ENCODE measurements at places on chromosomes 3 and 15.
A peak's percentile ranks its signal among the peaks of the same experiment; 100 is the strongest.

- peak; percentile 37 for DNase-seq
Measured at GRCh38 chr15:70100474-70101341, 3.0 kb upstream of the TLE3 start.

DNA sequence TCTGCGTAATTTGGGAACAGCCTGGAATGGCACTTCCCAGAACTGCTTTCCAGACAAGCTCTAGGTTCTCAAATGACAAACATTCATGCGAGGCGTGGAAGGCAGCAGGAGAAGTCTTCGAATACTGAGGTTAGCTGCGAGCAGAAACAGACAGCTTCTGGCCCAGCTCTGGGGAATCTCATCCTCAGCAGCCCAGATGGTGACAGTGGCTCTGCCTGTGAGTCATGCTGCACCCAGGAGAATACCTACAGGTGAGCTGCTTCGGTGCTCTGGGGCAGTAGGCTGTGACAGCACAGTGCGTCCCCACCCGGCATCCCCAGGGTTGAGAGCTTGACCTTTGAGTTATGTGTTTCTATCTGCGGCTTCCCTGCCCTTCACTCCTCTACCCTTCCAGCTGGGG is 258.6 kb downstream of the KLF13 start:
- no peak for DNase-seq

GRCh38 chr15:58506783-58507668 is 75.2 kb downstream of the LIPC start:
- no peak for DNase-seq

- DNase-seq: peak; percentile 32
Measured at GRCh38 chr3:46496746-46497555, 825 bp upstream of the RTP3 start.

DNA sequence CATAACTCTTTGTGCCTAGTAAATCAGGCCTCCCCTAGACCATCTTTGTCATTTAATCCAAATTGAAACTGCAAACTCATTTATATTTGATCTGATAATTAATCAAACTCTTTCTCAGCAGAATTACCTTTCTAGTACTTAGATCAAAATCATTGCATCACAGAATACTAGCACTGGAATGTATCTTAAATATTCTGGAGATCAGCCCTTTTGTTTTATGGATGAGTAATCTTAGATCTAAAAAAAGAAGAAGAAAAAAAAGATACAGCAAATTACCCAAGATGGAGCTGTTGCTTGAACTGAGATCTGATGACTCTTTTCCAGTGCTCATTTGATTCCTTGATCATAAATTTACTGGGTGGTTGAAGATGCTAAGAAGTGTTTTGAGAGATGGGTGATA is 47.9 kb downstream of the NAALADL2 start:
- no peak for DNase-seq

GRCh38 chr3:179450261-179450701 is 989 bp downstream of the GNB4 start:
- DNase-seq: peak; percentile 54

DNA sequence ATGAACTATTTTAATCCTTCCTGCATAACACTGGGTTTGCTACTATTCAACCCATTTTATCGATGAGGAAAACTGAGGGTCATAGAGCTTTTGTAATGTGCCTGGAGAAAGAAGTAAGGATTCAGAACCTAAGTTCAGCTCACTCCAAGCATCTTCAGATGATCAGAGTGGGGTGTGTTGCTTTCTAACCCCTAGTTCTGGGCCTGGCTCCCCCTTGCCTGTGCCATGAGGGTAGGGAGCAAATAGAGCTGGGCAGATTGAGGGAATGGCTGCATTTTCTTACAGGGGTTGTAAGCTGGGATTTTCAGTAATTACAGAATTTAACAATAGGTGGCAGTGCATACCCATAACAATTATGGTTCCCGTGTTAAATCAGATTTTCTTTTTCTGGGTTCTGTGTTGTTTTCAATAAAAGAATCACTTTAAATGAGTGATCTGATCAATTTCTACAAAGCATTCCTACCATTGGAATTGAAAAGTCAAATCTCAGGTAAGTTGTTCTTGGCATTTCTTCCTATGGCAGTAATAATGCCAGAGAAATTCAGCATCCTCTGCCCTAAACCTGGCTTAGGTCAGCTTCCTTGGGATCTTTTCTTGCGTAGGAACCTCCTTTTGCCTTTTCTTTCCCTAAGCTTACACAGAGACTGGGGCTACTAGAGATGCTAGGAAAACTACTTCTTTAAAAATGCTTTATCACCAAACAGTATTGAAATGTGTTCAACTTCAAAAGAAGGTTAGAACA is 103.8 kb upstream of the IL12A start:
- DNase-seq: peak; percentile 68

- no peak for DNase-seq
Measured at GRCh38 chr3:107819656-107820055, 271.2 kb downstream of the CD47 start.

GRCh38 chr3:165642761-165643420 is 194.3 kb downstream of the BCHE start:
- DNase-seq: no peak

Measured in AML-193 (cell line).